C1 segment of cervical spinal cord (tissue), 14 donors: ENCODE measurements at places on chromosomes 5 and 9.

DNA sequence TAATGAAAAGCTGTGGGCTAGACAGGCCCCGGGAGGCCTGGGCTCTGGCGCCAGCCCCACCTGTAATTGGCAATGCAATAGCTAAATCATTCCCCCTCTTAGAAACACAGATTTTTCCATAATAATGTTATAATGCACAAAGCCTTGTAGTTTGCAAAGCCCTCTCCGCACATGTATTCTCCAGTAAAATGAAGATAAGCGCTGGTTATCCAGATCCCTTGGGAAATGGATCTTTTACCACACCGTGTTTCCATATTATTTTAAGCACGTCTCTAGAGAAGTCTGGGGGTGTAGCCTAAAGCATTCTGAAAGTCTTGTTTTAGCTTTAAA lies 1.1 kb upstream of the APBA1 start:
- DNase-seq: no peak

- DNase-seq: no peak
Measured at GRCh38 chr5:110844251-110844650, 105.4 kb downstream of the SLC25A46 start.

- DNase-seq: no peak
Measured at GRCh38 chr9:105114964-105115728, 129.3 kb upstream of the SLC44A1 start.

DNA sequence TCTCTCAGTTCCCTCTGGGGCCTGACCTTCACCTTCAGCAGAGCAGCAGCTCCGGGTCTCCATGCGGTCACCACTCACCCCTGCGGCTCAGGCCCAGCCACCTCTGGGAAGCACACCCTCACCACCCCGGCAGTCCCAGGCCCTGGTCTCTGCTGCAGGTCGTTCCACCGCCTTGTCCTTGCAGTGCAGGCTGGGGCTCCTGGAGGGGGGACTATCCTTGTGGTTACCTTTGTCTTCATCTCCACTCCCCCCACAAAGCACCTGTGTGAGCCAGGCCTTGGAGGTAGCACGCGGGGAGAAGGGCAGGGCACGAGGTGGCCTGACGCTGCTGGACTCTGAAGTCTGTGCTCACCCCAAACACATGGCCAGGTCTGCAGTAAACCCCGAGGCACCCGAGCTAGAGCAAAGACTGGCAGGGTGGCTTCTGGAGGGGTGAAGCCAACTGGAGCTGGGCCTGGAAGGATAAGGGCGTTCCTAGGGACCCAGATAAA lies 33.2 kb upstream of the RXRA start:
- DNase-seq: no peak

GRCh38 chr9:81689343-81690175 lies at the start of gene TLE1:
TSS of gene TLE1 (minus strand) at chr9:81689547. CDS start at chr9:81688240, 1,307 bp downstream.
- peak; percentile 98 for DNase-seq

GRCh38 chr9:77014597-77015263 lies 4.7 kb upstream of the FOXB2 start:
- no peak for DNase-seq

GRCh38 chr5:173434270-173434669 lies 106.1 kb upstream of the STC2 start:
- DNase-seq: no peak

GRCh38 chr5:71631070-71631469 lies 43.9 kb downstream of the MCCC2 start:
- no peak for DNase-seq

DNA sequence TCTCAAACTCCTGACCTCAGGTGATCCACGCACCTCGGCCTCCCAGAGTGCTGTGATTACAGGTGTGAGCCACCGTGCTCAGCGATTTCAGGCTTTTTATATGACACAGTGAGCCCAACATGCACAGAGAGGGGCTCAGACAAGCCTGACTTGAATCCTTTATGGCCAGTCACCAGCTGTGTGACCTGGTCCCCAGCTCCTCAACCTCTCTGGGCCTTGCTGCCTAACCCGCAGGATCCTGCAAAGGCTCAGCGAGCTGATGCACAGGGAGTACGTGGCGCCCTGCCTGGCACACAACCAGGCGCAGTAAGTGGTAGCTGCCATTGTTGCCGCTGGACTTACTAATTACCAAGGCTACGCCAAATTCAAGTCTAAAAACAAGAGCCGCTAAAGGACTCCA lies 16.6 kb upstream of the NCS1 start:
- no peak for DNase-seq

- no peak for DNase-seq
Measured at GRCh38 chr5:135823881-135824280, 10.6 kb upstream of the SLC25A48 start.

GRCh38 chr5:8727396-8727795 lies 818.5 kb downstream of the SEMA5A start:
- DNase-seq: no peak

- DNase-seq: no peak
Measured at GRCh38 chr9:133647148-133647547, 11.0 kb downstream of the DBH start.

DNA sequence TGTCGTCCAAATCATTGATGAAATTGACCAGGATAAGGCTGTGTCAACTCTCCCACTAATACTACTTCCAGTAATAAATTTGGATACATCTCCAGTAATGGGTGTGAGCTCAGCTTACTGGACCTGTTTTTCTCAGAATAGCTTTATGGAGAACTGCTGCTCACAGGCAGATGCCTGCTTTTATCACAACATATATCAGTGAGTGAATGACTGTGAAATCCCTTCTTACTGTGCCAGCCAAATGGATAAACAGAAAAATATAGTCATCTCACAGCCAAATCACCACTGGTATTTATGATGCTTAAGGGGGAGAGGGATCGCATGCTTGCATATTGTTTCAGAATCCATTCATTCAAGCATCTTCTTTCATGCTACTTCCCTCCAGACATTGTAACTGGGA lies 148.4 kb upstream of the PAPPA start:
- no peak for DNase-seq

DNA sequence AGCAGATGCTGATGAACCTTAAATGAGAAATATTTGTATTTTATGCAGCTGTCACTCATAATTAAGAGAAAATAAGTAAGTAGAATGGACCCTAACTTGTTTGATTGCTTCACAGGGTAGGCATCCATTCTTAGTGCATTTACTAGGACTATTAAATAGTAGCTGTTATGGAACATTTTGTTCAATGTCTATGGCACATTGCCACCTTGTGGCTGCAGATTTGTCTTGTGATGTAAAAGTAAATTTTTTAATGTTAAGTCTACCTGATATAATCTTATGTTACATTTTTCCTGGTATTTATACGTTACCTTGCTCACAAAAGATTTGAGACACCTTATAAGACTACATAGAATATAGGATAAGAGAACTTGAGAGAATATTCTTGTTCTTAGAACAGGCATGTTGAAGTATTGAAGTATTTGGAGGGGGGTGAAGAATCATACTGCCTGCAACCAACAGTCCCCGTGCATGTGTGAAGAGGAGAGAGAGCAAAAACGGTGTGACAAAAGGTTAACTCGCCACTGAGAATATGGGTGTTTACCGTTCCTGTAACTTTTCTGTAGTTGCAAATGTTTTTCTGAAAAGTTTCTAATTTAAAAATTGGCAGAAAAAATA lies 161.1 kb downstream of the MAST4 start:
- DNase-seq: no peak

DNA sequence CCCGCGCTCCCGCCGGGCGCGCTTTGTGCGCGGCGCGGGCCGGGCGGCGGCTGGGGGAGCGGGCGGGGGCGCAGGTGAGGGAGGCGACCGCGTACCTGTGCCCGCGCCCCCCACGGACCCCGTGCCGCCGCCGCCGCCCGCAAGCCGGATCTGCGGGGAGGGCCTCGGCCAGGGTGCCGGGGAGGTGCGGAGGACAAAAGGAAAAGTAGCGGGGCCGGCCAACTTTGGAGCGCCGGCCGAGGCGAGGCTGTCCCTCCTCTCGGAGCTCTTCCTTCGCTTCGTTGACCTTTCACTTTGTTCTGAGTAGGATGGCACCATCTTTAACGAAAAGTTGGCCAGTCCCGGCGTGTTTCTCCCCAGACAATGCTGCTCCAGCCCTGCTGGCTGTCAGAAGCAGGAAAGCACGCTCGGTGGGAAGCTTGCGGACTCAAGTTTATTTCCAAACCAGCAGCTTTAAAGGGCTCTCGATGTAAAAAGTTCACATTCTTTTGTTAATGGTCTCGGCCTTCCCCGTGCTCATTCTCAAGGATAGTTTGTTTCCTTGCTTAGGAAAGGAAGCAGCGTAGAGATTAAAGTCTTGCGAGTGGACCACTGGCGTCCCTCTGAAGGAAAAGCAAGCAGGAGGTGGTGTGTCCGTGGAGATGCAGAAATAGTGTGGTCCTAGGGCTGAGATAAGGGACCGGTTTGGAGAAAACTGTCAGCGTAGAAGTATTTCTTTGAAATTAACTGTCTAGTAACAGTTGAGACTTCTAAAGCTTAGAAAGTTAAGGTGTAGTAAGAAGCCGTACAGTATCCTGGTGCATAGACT lies 639 bp downstream of the EHMT1 start:
- no peak for DNase-seq

- no peak for DNase-seq
Measured at GRCh38 chr9:110095776-110096175, 112.2 kb downstream of the C9orf152 start.

GRCh38 chr9:17191082-17191481 lies 56.2 kb downstream of the CNTLN start:
- DNase-seq: no peak

- DNase-seq: no peak
Measured at GRCh38 chr5:63111891-63112290, 533.3 kb downstream of the LRRC70 start.

DNA sequence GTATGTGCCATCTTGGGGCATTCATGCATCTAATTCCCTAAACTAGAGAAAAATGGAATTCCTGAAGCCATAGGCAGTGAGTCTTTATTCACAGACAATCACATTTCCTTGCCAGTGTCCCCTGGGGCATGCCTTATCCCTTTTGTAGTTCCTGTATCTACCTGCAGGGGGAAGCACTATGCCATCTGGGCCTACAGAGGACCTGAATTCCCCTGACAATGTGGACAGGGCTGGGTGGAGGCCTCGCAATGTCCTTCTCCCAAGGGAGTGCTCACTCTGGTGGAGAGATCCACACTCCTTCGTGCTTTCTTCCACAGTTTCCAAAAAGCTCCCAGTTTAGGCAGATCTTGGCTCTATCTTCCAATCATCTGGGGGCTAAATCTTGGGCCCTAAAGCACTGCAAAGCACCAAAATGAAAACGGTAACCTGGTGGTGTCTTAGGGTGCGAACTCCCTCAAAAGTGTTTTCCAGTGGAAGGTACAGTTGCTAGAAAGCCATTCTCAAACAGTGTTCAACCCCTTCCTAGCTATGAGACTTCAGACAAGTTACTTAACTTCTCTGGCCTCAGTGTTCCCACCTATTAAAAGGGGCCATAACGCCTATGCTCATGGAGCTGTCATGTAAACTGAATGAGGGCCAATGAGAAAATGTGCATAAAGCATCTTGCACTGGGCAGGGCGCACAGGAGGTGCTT lies 17.5 kb downstream of the WHRN start:
- DNase-seq: no peak

DNA sequence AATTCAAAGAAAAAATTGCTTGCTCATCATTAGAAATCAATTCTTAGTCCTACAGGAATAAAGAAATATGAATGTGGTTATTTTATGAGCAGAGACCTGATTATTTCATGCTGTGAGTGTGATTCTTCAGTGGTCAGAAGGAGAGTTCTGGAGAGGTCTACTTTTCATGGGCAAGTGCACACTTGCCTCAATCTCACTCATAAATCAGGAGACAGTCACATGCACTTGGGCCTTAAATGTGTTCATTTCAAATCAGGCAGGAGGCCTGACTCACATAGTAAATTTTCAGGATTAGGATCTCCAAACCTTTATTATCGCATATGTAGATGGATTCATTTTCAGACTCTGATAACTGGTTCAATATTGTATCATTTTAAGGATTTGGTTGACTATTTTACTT lies 323.2 kb upstream of the CCNH start:
- DNase-seq: no peak

DNA sequence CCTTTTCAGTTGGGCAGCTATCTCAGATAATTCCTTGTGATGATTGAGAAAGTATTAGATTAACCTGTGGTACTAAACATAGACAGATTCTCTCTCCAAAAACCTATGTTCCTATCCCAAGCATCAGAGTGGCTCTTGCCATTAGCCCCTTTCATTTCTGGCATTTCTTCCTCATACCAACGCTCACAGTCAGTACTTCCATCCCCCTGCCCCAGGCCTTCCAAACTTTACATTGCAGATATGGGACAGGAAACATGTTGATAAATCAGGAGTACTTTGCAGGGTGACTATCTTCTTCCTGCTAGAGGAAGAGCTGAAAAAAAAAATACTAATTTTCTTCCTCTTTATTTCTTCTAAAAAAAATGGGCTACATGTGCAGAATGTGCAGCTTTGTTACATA lies 442.6 kb upstream of the RGMB start:
- DNase-seq: no peak

- DNase-seq: no peak
Measured at GRCh38 chr5:69484891-69485290, 7.7 kb upstream of the OCLN start.

DNA sequence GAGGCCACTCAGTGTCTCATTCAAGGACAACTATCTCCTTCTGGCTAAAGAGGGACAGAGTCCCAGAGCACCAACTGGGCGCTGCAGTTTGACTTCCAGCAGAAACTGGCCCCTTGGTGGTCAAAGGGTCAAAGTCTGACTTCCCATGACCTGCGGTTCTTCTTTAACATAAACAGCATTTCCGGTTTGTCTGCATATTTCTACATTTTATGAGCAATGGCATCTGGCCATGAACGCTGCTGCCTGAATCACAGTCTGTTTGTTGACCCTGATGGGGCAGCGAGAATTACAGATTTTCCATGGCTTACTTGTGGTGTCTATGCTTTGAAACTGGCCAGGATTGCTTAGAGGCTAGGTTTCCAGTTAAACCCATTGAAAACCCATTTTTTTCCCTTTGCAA lies 1.3 kb downstream of the TNFSF15 start:
- no peak for DNase-seq

DNA sequence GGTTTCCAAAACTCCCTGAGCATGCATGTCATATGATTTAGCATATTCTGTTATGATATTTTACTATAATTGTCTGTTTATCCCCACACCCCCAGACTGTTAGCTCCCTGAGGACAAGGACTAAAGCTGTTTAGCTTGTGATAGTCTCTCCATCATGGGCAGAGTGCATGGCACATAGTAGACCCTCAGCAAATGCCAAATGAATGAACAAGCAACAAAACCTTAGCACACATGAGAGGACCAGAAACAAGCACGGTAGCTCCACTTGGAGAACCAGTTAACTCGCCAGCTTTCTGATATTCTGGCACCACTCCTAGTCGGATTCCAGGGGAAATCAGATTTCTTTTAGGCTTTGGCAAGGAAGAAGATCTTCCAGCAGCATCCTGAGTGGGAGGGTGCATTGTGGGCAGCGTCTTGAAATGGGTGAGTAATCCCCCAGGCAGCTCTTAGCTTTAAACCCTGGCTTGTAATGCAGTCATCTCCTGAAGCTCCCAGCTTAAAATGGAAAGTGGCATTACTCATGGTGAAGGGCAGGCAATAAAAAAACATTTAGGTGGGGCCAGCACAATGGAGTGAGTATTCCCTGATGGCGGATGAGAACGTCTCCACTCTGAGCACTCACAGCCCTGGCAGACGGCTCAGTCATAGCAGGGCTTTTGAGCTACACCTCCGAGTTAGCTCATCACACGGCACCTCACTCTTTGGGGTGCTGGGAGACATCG lies 41.1 kb downstream of the FGF1 start:
- DNase-seq: no peak

- no peak for DNase-seq
Measured at GRCh38 chr9:99021512-99021911, 77.8 kb downstream of the COL15A1 start.
